ENCODE measurements at places on chromosomes 4 and X.

DNA sequence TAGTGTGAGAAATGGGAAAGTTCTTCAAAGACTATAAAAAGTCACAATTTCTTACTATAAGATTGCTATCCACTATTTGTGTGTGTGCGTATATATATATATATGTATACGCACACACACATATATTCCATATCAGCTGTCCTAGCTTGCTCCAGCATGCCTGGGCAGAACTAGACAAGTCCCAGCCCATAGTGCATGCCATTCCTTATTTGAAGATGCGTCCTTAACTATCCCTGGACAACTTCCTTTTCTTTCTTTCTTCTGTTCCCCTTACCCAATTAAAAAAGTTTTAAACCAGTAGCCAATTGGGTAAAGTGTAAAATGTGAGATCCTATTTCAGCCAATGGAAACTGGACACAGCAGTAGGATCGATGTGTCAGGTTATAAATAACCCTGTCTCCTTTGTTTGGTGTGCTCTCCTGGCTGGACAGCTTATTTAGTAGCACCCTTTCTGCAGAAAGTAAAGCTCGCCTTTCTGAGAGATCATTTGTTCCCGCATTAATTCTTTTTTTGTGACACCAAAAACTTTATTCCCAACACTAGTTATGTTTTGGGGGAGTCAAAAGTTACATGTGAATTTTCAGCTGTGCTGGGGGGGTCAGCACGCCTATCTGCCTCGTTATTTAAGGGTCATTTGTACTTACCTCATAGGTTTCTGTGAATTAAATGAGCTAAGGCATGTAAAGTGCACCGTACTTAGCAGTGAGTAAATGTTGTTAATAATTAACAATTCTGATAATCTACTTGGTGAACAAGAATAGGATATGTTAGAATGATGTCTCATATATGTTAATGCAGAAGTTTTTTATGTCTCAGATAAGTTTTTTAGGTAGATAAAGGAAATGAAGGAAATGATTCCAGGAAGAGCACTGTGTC lies 40.9 kb downstream of the KDM6A start:
- no peak for DNase-seq

DNA sequence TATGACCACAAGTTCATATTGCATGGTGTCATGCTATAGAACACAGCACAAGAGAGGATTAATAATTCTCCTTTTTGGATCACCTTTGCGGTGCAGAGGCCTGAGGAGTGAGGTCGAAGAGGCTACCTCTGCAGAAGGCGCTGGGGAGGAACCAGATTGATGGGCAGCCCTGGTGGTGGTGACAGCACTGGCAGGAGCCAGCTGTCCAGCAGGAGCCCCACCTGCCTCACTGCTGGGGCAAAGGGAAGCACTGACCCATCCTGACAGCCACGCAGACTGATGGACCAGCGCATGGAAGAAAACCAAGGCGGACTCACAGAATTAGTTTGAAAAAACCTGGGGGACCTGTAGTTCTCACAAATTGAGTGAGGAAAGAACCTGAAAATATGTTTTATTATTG lies 50.9 kb downstream of the COX18 start:
- DNase-seq, result no peak

GRCh38 chr4:39502019-39502663 lies 25.1 kb downstream of the UGDH start:
- no peak for DNase-seq

- no peak for DNase-seq
Observed at GRCh38 chr4:121510341-121510874, 129.6 kb upstream of the QRFPR start.

DNA sequence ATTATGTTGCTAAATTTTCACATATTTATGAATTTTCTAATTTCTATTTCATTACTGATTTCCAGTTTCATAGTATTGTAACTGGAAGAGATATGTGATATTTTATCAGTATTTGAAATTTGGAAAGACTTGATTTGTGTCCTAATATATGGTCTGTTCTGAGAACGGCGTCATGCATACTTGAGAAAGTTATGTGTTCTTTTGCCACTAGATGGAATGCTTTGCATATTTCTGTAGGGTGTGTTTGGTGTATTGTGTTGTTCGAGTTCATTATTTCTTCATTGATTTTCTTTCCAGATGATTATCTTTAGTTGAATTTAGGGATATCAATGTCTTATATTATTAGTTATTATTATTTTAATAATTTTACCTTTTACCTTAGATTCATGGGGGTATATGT lies 110.6 kb upstream of the ITM2A start:
- DNase-seq, result no peak

DNA sequence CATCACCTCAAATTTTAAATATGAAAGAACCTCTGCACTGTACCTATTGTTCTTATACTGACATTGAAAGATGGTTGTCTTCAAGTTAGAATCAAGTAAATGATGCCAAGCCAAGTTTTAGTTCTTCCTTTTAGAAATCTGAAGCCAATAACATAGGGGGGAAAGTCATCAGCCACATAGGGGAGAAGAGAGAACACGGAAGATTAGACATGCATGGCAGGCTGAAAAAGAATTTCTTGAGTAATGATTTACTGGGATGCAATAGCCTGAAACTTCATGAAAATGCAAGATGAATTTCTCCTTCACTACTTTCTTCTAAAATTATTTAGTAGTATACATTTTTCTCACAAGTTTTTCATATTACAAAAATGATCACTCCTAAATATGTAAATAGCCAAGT lies 13.6 kb upstream of the EPGN start:
- no peak for DNase-seq

All from D341Med (cell line).